ENCODE measurements at places on chromosomes 7 and 10. TPM values are rescaled to one million over a fixed set of nuclear protein-coding genes. Genes with fewer than 3 reads are reported as not detected.
A peak's percentile ranks its signal among the peaks of the same experiment; 100 is the strongest.

DNA sequence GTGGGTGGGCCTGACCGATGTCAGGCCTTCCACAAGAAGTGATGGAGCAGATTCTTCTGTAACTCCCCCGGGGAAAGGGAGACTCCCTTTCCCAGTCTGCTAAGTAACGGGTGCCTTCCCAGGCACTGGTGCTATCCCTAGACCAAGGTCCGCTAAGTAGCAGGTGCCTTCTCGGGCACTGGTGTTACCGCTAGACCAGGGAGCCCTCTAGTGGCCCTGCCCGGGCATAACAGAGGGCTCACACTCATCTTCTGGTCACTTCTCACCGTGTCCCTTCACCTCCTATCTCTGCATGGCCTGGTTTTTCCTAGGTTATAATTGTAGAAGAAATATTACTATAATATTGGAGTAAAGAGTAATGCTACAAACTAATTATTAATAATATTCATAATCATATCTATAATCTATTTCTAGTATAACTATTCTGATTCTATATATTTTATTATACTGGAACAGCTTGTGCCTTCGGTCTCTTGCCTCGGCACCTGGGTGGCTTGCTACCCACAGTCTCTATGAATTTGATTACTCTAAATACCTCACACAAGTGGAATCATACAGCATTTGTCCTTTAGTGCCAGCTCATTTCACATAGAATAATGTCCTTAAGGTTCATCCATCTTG lies 1378.7 kb downstream of the XPNPEP1 start:
- peak; percentile 64 for DNase-seq

DNA sequence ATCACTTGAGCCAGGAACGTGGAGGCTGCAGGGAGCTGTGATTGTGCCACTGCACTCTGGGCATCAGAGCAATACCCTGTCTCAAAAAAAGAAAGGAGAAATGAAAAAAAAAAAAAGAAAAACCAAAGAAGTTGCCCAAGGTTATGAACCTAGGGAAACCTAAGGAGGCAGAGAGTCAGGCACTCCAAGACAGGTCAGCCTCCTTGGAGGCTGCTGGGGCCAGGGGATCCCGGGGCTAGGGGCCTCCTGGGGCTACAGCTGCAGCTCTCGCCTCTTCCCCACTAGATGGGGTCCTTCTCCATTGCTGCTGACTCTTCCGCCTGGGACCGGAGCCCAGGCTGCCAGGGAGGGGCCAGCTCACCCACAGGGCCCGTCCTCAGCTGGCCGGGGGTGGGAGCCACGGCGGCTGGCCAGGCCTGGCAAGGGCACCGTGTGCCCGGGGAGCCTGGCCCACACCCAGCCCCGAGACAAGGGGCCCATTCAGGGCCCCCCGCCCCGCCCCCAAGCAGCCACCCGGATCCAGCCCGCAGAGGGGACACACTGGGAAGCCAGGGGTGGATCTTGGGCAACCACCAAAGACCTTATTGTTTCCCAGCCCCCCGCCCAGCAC lies 1.7 kb upstream of the SPACDR start:
- DNase-seq: peak; percentile 86

DNA sequence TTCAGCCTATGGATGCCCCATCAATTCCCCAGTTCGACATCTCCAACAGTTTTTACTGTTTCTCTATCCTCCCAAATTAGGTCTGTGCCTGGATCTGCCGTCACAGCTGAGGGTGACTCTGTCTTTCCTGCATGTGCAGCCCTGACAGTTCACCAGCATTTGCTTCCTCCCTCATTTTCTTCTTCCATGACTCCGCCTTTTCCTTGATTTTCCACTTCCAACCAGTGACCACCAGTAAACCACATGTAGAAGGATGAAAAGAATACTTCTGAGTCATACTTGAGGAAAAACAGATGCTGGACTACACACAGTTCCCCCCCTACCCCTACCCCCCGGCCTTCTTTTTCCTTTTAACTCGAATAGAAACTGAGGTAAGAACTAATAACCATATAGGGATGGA lies 311.8 kb upstream of the POM121L12 start:
- DNase-seq: no peak

The H2BK1 gene
- not detected for total RNA-seq

DNA sequence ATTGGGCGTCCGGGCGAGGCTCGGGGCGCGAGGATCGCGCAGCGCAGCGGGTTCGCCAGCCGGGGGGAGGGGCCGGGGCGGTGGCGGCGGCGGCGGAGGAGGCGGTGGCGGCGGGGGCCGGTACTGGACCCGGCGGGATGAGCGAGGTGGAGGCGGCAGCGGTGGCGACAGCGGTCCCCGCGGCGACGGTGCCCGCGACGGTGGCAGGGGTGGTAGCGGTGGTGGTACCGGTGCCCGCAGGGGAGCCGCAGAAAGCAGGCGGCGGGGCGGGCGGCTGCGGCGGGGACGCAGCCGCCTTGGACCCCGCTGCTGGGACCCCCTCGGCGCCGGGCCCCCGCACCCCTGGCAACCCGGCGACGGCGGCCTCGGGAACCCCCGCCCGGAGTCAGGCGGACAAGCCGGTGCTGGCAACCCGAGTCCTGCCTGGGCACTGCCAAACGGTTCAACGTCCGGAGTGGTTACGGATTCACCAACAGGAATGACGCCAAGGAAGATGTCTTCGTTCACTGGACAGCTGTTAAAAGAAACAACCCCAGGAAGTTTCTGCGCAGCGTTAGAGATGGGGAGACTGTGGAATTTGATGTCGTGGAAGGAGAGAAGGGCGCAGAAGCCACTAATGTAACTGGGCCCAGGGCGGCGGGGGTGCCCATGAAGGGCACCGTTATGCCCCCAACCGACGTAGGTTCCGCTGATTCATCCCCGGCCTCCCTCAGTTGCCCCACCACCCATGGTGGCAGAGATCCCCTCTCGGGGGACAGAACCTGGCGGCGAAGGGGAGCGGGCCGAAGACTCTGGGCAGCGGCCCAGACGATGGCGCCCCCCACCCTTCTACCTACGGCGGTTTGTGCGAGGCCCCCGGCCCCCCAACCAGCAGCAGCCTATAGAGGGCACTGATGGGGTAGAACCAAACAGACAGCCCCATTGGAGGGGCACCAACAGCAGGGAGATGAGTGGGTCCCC lies 100.3 kb upstream of the CPXM2 start:
- no peak for DNase-seq

GRCh38 chr10:44118500-44118899 lies 266.4 kb downstream of the CXCL12 start:
- no peak for DNase-seq

The CDH23 gene
- 6.6 TPM for total RNA-seq

DNA sequence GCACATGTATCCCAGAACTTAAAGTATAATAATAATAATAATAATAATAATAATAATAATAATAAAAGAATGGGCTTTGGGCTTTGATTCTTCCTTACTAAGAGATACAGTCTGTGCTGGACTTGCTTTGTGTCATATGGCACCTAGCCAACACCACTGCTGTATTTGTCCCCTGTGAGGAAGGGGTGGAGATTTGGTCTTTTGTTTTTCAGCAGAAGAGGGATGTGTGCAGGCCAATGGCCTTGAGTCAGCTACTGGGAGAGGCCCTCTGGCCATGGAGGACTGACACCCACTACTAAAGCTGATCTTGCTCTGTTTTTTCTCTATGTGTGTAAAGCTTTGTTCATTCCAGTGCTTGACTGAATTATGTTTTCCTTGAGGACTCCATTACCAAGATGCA lies 573.0 kb upstream of the PCDH15 start:
- DNase-seq: peak; percentile 67

The PAOX gene
- total RNA-seq: 3.4 TPM

The STEAP1 gene
- 0.63 TPM for total RNA-seq

The CFAP58 gene
- 3.2 TPM for total RNA-seq

DNA sequence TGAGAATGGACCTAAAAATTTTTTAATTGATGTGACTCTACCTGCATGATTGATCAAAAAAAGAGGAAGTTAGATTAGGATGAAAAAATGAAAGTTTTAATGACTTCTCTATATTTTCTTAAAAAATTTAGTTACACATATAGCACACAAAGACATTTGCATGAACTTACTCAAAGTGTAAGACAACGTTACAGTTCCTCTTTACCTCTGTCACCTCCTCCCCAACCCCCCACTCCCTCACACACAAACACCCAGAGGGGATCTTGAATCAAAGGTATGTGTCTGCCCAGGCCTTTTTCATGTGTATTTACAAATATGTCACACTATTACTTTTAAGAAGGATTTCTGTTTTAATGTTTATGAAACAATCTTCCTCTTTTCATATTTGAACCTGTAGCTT lies 20.6 kb upstream of the CDCA7L start:
- DNase-seq: no peak

The PAX2 gene
- not detected for total RNA-seq

The ACHE gene
- total RNA-seq: 1.1 TPM

DNA sequence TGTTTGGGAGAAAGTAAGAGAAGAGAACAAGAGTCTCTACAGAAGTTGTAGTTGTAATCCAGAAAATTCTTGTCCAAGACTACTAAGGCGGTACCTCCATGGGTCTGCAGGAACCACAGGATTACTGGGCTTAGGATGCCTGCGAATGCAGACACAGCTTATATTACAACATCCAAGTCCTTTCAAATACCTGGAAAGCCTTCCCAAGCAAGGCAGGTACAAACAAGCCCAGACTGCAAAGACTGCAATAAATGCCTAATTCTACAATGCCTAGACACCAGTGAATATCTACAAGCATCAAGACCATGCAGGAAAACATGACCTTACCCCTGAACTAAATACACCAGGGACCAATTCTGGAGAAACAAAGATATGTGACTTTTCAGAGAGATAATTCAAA lies 178.2 kb downstream of the ARL4A start:
- no peak for DNase-seq

GRCh38 chr10:98994030-98994429 lies 241.6 kb downstream of the HPSE2 start:
- no peak for DNase-seq
